ENCODE measurements at places on chromosomes 1 and 21.

GRCh38 chr1:91123319-91123718 lies 101.5 kb upstream of the ZNF644 start:
- DNase-seq, result no peak

DNA sequence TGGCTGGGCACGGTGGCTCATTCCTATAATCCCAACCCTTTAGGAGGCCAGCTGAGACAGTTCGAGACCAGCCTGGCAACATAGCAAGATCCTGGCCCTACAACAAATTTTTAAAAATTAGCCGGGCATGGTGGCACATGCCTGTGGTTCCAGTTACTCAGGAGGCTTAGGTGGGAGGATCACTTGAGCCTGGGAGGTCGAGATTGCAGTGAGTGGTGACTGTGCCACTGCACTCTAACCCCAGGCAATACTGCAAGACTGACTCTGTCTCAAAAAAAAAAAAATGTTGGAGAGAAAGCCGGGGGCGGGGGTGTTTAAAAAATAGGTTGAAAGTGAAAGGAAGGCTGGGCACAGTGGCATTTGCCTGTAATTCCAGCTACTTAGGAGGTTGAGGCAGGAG lies 16.5 kb downstream of the CLDN19 start:
- DNase-seq, result no peak

DNA sequence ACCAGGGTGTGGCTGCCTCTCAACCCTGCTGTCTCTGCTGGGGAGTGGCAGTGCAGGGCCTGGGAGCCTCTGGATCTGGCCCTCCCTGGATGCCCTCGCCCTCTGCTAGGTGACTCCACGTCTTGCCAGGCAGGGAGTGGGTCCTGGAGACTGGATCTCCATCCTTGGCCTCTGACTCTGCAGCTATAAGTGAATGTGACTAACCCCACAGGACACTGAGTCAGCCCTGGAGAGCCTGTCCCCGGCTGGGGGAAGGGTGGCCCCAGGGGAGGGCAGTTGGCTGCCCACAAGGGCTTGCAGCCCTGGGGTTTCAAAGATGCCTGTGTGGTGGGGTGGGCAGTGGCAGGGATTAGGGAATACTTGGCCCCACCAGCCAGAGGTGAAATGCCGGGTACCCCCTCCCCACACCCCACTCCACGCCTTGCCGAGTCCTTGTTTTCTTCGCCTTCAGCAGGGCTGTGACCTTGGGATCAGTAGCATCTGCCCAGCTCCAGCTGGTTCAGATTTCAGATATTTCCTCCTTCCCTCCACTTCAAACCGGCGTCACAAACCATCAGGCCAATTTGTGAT lies 1.9 kb upstream of the MYBPH start:
- DNase-seq, result no peak

DNA sequence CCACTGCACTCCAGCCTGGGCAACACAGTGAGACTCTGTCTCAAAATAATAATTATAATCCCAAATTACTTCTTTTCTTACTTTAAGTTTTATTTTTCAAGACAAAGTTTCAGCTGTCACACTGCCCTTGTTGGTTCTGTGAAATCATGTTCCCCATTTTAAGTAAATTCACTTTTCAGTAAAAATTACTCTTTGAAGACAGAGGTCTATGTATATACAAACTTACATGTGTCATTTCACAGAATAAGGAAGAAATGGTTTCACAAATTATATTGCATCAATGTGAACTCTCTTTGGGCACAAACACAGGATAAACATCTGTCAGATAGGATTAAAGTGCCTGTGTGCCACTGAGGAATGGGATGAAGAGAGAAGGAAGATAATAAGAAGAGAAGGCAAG lies 33.1 kb upstream of the ETS2 start:
- no peak for DNase-seq

GRCh38 chr1:41434748-41435449 lies 49.6 kb downstream of the EDN2 start:
- no peak for DNase-seq

- no peak for DNase-seq
Measured at GRCh38 chr1:66919063-66919462, 5.6 kb downstream of the DNAI4 start.

GRCh38 chr1:30903343-30904034 lies 5.1 kb downstream of the SDC3 start:
- no peak for DNase-seq

DNA sequence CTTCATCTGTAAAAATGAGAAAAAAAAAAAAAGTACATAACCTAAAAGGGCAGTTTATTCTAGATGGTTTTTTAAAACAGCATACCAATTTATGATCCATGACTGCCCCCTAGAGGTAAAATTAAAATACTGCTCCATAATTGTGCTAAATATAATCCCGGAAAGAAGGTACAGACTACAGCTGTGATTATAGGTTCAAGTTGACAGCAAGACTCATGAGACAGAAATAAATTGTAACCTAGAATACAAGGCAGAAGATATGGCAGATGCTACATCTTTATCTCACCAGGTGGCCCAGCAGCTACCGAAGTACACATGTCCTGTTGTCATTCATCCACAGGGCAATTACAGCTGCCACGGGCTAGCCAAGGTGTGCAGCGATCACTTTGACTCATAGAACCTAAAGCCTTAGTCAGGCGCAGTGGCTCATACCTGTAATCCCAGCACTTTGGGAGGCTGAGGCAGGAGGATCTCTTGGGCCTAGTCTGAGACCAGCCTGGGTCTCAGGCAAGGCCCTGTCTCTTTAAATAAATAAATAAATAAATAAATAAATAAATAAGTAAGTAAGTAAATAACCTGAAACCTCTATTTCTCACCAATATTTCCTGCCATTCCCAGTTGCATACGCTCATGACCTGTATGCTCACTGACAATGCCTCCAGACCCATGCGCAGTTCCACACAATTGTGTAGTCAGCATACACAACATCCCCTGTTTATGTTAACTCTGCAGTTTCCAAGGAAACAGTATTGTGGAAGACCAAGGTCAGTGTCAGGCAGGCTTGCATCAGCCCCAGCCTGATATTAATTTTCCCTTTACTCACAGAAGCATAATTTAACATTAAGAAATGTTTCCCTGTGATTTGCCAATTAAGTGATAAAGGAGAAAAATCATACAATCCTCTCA lies 18.3 kb upstream of the PPIE start:
- DNase-seq, result no peak

GRCh38 chr1:71311376-71311775 lies 230.5 kb upstream of the ZRANB2 start:
- no peak for DNase-seq

GRCh38 chr1:43348809-43349593 lies 9.8 kb upstream of the CDC20 start:
- DNase-seq, result peak; percentile 55
